CD4-positive, alpha-beta T cell treated with Interleukin-15 for 4 hours (primary cell): ENCODE measurements at places on chromosomes 5 and 9.
A peak's percentile ranks its signal among the peaks of the same experiment; 100 is the strongest.

DNA sequence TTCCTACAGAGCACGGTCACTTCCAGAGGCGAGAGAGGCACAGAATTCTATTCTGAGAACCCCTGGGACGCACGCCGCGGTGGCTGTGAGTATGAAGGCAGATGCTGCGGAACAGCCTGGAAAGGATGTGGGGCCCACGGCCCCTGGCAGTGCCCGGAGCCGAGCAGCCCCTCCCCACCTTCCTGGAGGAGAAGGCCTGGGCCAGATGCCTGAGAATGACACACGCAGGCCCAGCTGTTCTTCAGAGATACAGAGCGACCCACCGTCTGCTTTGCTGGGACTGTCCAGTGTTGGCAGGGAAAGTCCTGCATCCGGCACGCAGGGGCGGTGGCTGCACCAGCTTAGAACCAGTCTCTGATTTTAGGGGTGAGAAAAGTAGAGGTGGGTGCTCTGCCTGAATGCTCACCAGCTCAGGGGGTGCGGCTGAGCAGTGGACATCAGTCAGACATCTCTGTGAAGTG, 116.7 kb upstream of the LPCAT1 start:
- no peak for DNase-seq

DNA sequence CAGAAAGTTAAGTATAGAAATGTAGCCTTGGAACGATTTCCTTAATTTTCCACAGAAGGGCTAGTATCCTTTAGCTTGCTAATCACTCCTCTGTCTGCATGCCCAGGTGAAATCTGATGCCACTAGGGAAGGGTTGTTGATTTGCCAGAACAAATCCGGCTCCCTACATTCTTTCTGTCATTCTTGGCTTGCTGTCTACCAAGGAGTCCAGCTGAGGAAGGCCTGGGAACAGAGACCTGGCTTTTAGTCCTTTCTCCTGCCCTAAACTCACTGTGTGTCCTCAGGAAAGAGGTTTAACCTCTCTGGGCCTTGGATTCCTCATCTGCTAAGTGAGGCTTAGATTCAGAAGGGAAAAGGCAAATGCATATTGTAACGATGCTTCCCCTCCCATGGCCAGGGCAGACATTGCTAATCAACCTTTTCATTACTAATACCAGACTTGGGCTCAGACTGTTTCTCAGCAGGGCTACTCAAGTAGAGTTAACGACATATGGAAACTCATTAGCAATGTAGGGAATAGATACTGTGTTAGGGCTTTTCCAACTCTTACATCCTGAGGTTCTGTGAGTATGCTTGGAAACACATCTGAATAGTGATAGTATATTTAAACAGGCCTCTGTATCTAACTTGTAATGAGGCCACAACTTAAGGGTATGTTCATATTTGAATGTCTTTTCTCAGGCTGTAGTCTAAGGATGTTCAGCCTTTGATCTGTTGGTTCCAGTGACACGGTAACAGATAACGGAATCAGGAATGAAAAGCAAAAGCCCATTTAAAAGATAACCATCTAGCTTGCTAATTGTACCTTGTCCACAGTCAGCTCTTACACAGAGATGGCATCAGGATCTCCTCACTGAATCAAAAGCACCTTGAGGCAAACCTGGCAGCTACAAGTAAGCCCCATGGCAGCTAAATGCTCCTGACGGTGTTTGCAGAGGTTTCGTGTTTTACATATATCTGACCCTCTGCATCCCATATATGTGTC, 4.1 kb downstream of the GALNT10 start:
- DNase-seq, result no peak

DNA sequence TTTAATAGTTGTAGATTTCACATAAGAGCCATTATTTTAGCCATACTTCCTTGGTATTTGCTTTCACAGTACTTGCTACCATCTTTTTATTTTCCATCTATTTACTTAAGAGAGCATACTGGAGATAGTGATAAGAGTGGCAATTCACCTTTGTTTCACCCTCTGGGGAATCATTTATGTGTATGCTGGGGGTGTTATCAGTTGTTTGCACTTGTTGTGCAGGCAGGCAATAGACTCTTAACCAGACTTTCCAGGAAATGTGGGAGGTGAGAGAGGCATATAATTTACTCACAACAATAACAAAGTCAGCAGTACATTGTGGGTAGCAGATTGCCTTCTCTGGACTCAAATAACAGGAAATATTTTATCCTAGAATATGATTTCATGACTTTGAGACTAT, 1018.3 kb downstream of the CDH12 start:
- DNase-seq, result no peak

GRCh38 chr9:117541181-117541580, 126.3 kb upstream of the ASTN2 start:
- no peak for DNase-seq

DNA sequence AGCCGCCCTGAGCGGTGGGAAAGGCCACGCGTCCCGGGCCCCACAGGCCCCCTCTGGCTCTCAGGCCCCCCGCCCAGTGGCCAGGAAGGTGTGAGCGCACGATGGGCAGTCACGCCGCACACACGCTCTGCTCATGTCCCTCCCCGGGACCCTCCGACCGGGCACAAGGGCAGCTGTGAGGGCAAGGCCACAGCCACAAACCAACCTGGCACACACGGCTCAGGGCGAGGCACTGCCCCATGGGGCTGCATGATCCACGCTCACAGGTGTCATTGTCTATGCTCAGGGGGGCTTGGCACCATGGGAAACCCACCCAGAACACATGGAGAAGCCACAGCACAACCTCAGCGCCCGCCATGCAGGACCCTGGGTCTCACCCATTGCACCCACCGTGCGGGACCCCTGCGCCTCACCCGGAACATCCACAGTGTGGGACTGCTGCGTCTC, 51.3 kb downstream of the SLC12A7 start:
- DNase-seq, result no peak

DNA sequence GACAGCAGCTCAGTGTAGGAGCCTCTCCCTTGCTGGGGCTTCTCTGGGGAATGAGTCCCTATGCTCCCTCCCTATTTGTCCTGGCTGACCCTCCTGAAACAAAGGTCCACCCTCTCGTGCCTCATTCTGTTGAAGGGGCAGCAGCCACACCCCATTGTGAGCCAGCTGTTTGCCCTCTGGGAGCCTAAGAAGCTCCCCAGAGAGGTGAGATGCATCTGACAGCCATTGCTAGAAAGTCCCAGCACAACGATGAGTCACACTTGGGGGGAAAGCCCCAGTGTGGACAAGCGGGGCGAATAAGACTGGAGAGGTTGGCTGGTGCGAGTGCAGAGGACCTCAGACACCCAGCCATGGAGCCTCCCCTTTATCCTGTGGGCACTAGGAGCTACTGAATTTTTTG, 101.4 kb downstream of the PPARGC1B start:
- DNase-seq, result peak; percentile 8

- no peak for DNase-seq
These were observed 970.2 kb upstream of the COX7C start for GRCh38 chr5:85647349-85648127.

- no peak for DNase-seq
These were observed 48.5 kb downstream of the NEK6 start for GRCh38 chr9:124306098-124306735.

DNA sequence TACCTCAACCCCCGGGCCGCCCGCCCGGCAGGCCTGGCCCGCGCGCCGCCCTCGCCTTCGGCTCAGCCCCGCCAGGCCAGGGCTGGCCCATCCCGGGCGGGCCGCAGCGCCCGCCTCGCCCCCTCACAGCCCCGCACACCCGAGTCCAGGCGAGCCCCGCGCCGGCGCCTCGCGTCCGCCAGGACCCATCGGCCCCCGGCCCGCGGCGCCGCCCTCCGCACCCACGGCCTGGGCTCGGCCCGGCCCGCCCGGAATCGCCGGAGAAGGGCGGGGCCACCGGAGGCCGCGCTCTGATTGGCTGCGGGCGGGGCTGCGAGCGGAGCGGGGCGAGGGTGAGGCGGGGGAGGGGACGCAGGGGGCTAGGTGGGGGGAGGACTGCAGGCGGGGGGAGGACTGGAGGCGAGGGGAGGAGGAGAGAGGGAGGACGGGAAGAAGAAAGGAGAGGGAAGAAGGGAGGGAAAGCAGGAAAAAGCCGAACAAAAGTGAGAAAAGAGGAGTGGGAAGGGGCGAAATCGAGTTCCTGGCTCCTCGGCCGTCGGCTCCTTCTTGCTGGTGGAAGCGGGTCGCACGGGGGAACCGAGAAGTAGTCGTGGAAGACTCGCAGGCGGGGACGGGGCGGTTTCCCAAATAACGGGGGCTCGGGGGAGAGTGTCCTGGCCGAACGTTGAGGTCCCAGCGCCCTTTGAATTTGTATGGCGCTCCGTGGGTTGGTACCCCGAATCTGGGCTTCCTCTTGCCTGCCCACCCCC, 472 bp upstream of the UBTD2 start:
- peak; percentile 70 for DNase-seq

- no peak for DNase-seq
These were observed 24.2 kb upstream of the DEPDC1B start for GRCh38 chr5:60724126-60724525.

- DNase-seq, result no peak
These were observed 73.3 kb upstream of the ATP10B start for GRCh38 chr5:160925281-160925680.

DNA sequence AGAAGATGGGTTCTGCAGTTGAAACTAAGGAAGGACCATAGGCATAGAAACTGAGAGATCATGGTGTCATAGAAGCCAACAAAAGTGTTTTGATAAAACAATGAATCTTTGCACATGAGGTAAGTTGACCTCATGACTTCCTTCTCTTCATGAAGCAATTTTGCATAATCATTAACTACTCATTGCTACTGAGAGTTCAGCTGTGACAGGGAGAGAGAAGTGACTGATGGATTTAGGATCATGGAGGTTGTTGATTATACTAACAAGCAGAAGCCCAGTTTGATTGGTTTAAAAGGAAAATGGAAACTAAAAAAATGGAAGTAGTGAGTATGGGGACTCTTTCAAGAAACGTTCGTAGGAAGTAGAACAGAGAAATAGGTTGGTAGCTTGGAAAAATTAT, 51.2 kb downstream of the PARP8 start:
- DNase-seq, result no peak

GRCh38 chr9:137715321-137715720, 96.5 kb downstream of the EHMT1 start:
- no peak for DNase-seq

DNA sequence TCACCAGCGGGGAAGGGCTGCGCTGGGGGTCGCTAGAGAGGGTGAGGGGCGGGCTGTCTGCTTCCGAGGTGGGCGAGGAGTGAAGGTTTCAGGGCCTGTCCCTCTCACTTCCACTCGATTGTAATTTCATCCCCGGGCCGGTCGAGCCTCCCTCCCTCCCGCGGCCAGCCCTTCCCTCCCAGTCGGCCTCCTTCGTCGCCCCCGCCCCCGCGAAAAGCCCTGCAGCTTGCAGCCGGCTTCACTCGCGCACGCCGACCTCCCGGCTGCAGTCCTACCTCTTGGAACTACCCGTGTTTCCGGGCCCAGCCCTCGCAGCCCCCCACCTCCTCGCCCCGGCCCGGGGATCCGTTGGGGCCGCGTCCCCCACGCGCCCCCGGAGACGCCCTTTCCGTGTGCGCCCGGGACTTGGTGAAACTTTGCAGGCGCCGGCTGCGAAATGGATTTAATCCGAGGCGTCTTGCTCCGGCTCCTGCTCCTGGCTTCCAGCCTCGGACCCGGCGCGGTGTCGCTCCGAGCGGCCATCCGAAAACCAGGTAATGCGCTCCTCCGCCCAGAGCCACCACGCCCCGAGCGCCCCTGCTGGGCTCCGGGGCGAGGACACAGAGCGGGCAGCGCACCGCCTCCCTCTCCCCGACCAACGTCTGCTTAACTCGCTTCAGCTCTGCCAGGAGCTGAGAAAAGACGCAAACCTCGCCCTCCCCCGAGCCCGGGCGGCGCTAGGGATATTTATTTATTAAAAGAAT, at the start of gene EGFLAM:
Gene EGFLAM, plus strand, starts transcription at position 241 of the 743 bp plus-strand sequence. Its CDS starts 196 bp downstream, at position 437.
- no peak for DNase-seq

GRCh38 chr9:94773655-94774054, 47.2 kb downstream of the AOPEP start:
- no peak for DNase-seq

DNA sequence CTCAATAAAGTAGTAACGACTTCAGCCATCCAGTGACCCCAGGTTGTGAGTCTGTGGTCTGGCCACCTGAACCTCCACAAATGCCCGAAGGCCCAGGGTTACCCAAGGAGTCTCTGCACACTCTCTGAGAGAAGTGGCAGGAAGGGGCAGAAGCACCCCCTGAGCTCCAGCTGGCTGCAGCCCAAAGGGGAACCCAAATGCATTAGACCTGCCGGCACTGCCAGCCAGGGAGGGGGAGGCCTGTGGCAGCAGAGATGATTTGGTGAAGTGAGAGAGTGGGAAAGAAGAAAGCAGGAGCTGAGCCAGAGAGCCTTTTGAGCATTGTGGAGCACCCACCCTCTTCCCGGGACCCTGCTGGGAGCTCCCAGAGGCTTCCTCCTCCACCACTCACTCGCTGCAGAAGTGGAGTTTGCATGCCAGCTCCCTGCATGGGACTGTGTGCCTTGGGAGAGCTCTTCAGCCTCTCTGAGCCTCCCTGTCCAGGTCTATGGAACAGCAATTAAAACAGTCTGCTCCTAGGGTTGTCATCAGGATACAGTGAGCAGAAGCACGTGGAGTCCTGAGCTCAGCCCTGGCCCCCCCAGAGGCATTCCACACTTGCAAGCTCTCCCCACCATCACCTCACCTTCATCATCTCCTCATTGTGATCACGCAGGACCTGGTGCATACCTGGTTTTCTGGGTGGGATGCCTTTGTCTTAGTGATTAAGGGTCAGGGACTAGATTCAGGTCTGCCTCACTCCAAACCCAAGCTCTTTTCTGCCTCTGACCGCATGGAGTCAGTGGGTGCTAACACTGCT, 13.8 kb upstream of the ANGPTL2 start:
- no peak for DNase-seq

GRCh38 chr5:72212171-72212570, 104.9 kb downstream of the MAP1B start:
- DNase-seq, result no peak

GRCh38 chr9:103537426-103537825, 542.3 kb downstream of the CYLC2 start:
- DNase-seq, result no peak

DNA sequence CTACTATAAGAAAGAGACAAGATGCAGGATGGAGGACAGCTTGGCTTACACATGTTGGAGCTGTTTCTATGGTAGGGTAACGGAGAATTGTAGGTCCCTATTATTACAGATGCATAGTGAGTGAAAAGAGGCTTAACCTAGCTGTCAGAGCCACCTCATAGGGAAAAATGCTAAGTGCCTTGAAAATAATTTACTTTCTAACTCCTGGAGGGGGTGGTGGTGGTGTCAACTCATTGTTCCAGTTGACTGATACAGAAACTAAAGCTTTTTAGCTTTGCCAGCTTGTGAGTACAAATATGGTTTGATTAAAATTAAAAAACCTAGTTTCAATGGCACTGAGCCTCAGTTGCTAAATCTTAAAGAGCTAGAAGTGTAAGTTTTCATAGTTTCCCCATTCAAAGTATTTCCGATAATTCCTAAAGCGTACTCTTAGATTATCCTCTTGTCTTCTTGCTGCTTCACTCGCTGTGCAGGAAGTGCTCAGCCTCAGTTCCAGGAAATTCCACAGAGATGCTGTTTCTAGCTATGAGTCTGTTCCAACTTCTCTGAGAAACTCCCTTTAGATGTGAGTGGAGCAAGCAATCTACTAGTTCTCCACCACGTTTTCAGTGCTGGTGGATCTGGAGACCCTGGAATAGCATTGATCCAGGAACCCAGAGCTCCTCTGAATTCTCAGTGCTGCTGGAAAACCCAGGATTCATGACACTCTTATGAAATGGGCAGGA, 265.2 kb downstream of the DMAC1 start:
- DNase-seq, result no peak
